Mesenteric fat pad (tissue), 1 donor: ENCODE measurements at places on chromosomes 1 and 21. TPM values are rescaled to one million over a fixed set of nuclear protein-coding genes. Genes with fewer than 3 reads are reported as not detected.

The SIM2 gene
- total RNA-seq, result not detected

The ITLN1 gene
- 0.48 TPM for total RNA-seq

The CERS2 gene
- 159 TPM for total RNA-seq

The PRDX1 gene
- 495 TPM for total RNA-seq

The GNG12 gene
- 128 TPM for total RNA-seq

The DNAJC6 gene
- 1.9 TPM for total RNA-seq

The CR1L gene
- 0.71 TPM for total RNA-seq

The KPRP gene
- total RNA-seq, result not detected

The CYP4A22 gene
- 0.42 TPM for total RNA-seq

The IFNGR2 gene
- 150 TPM for total RNA-seq

The ZYG11A gene
- 0.06 TPM for total RNA-seq

The LRRN2 gene
- 5.7 TPM for total RNA-seq

The GPR153 gene
- total RNA-seq, result 32.3 TPM

The FABP3 gene
- 9.1 TPM for total RNA-seq

GRCh38 chr21:37072274-37072987 is 440 bp downstream of the PIGP start:
- DNase-seq, result peak; percentile 91

DNA sequence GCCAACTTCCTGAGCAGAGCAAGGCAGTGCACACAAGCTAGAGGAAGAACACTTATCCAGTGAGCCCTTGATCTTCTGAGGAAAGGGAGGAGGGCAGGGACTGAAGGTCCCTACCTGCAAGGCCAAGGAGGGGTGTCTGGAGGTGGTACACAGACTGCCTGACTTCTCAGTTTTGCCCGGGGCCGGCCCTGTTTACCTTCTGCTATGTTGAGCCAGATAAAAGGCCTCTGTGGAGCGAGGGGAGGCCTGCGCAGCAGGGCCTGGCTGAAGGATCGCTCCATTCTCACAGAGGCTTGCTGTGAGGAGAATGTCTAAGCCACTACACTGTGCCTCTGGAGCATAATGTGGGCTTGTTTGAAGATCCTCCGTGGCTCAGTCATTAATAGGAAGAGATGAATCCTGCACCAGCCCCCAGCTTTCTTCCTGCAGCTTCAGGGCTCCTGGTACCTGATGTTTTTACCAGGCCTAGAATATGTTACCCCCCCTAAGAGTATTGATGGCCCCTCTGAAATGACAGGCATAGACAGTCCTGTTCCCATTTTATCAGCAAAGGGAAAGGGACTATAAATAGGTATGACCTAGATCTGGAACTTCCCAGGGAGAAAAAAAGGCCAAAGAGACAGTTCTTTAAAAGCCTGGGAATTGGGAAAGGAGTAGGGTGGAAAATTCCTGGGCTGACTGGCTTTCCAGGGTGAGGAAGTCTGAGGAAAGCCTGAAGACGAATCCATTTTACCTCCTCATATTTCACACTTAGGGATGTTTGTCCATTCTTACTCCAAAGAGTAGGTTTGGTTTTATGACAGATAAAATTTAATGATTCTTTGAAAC is 4.7 kb downstream of the POGK start:
- DNase-seq, result no peak

- no peak for DNase-seq
These were observed 1.6 kb downstream of the UTP11 start for GRCh38 chr1:38014171-38014570.

DNA sequence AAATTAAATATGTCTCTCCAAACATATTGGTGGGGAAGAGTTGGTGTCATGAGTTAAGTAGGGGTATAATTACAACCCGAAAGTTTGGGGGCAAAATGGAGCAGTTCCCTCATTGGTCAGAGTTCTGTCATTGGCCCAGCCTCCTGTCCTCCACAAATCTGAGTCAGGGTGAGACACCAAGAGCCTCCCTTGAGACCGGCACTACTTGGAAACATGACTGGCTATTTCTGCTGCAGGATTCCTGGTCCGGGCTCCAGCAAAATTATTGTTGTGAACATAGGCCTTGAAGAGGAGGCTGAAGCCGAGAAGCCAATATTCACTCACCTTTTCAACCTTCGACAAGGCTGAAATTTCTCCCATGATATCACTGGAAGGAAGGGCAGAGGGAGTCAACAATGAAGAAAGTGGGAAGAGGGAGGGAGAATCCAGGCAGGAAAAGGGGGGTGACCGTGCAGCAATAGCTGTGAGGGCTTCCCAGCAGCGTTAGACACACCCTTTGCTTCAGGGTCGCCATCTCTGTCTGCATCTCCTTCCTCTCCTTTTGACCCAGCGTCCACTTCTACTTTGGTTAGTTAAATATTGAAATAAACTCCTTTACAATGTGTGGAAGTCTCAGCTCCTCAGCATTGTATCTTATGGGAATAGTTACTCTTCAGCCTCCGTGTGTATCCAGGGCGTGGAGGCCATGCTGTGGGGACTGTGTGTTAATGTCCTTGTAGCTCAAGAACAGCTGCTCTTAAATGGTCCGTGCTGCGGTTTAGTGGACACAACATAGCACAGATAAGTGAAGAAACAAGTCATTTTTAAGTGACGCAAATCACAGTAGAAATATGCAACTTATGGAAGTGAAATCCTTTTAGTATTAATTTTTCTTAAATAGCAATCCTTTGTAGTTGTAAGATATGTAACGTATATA is 307.4 kb downstream of the DISC1 start:
- no peak for DNase-seq

GRCh38 chr1:93615582-93616150 is 66.0 kb downstream of the BCAR3 start:
- no peak for DNase-seq

- no peak for DNase-seq
These were observed 94.7 kb upstream of the ERRFI1 start for GRCh38 chr1:8120693-8121260.

GRCh38 chr1:203516184-203516583 is 22.2 kb downstream of the OPTC start:
- no peak for DNase-seq

DNA sequence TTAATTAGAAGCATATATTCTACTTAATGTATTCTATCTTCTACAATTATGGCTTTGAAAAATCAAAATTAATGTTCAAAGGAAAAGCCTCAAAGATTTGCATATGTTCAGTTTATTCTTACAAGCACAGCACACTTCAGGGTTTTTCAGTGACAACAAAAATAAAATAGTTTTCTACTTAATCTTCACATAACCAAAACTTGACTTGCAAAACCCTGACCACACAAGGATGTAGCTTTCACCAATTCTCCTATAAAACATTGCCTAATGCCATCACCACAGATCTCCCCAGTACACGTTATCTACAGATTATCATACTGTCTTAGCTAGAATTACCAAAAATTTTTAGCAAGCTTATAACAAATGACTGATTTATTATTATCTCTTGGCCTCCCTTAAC is 23.3 kb downstream of the LPAR3 start:
- no peak for DNase-seq

- DNase-seq, result no peak
These were observed 62.7 kb downstream of the AGPAT3 start for GRCh38 chr21:43927591-43928221.

GRCh38 chr1:237590386-237590785 is 300.3 kb downstream of the ZP4 start:
- no peak for DNase-seq

GRCh38 chr1:167362638-167363037 is 142.0 kb downstream of the POU2F1 start:
- DNase-seq, result no peak

DNA sequence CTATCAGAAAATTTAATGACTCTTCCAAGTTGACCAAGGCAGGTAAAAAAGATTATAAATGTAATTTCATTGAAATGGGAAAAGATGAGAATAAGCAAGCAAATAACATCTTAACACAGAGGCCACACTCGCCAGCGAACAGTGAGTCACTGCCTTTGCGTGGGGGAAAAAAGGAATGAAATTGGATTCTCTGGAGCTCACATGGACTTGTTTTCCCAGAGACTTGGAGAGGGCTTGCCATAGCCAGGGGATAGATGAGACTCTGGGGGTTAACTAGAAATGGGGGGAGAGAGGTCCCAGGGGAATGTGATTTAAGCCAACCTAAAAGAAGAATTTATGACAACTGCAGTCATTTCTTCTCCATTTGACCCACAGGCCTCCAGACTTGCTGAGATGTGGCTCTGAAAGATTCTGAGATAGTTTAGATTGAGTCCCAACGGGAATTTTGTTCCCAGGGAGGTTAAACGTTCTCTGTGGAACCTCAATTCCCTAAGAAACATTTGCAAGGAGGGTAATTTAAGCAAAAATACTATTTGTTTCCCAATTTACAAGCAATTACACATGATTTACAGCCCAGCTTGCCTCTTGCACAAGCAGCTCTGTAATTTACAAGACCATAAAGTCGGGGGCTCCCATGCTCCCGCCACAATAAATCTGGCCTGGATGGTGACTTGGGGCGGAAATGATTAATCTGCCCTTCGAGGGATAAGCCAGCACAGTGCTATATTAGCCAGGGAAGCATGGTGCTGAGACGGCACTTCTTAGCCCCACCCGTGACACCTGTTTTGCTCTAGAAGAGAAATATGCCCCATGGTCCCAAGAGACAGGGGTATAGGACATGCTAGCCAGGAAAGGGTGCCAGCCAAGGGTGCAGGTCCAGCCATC is 68.8 kb downstream of the GRIK3 start:
- no peak for DNase-seq

- DNase-seq, result no peak
These were observed 91.7 kb downstream of the RHOU start for GRCh38 chr1:228827019-228827418.

DNA sequence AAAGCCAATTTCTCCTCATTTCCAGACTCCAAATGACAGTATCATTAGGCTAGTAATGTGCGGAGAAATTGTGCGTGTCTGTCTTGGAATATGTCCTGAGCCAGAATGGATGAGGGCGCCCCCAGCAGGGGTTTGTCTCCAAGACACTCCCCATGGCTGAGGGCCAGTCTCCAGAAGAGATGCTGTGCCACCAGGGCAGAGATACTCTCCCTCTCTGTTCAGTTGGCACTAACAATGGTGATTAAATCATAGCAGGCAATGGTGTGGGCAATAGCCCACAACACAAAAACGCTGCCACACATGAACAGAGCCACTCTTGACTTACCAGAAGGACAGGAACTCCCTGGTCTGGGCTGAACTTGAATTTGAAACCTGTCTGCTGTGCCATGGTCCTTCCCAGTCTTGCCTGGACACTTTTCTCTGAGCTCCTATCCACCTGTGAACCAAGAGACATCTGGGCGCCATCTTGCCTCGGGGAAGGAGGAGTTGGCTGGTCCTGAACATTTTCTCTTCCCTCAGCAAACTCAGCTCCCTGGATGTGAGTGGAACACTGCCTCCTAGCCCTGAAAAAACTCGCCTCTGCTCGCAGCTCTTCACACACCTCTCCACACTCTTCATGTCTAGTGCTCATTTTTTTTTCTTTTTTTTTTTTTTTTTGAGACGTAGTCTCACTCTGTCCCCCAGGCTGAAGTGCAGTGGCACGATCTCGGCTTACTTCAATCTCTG is 14.8 kb upstream of the ADGRB2 start:
- DNase-seq, result no peak

DNA sequence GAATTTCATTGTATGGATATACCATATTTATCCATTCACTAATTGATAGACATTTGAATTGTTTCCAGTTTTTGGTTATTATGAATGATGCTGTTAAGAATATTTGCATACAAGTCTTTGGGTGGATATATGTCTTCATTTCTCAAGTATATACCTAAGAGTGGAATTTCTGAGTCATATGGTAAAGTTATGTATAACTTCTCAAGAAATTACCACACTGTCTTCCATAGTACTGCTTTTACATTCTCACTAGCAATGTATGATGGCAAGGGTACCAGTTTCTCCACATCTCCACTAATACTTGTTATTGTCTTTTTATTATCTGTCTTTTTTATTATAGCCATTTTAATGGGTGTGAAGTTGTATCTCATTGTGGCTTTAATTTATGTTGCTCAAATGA is 74.6 kb upstream of the TENT5C start:
- DNase-seq, result no peak

GRCh38 chr21:26914557-26914956 is 52.3 kb downstream of the ADAMTS5 start:
- no peak for DNase-seq

GRCh38 chr1:111924786-111925185 is 64.7 kb downstream of the KCND3 start:
- DNase-seq, result no peak

- DNase-seq, result no peak
These were observed 41.9 kb downstream of the LPGAT1 start for GRCh38 chr1:211788626-211789025.

GRCh38 chr1:46489638-46490405 is at the start of gene DMBX1:
TSS of gene DMBX1 (plus strand) at chr1:46489836. CDS start at chr1:46507011, 17,175 bp downstream.
- no peak for DNase-seq

GRCh38 chr1:228472655-228473054 is 14.5 kb upstream of the RNF187 start:
- no peak for DNase-seq

GRCh38 chr21:37445228-37445627 is 78.7 kb downstream of the DYRK1A start:
- DNase-seq, result no peak

DNA sequence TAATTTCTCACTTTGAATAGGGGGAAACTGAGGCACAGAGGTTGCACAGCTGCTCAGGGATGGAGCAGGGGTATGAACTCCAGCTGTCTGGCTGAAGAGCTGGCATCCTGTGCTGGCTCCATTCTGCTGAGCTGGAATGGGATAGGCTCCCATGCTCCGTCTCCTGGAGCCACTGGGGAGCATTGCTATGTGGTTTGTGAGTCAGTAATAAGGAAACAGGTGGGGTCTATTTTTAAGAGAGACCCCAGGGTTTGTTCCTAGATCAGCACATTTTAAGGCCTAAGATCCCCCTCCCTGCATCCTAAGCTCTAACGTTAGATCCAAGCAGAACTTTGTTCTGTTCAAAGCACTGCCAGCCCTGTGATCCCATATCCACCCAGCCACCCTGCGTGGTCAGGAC is 72.2 kb downstream of the LACTBL1 start:
- no peak for DNase-seq

GRCh38 chr1:155006601-155007101 is 4.0 kb downstream of the ZBTB7B start:
- no peak for DNase-seq

DNA sequence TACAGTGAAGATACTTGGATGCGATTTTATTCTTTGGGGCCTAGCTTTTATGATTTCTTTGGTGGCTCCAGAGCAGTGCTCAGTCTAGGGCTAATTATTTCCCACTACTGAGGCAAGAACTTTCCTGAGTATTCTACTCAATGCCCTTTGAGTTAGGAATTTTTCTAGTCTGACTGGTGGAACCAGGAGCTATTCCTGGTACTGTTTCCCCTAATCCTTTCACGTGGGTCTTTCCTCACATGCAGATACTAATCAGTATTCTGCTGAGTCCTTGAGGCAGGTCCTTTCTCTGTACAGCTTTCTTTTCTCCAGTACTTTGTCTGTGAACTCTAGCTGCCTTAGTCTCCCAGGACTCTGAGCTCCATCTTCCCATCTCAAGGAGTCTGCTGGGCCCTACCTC is 76.7 kb downstream of the TRIM11 start:
- no peak for DNase-seq

GRCh38 chr1:3369446-3370076 is 84.9 kb upstream of the ARHGEF16 start:
- DNase-seq, result no peak

- no peak for DNase-seq
These were observed 334 bp downstream of the CTH start for GRCh38 chr1:70411360-70411844.

GRCh38 chr1:227891223-227891954 is 56.3 kb downstream of the WNT9A start:
- DNase-seq, result peak; percentile 84
